CD4-positive, alpha-beta memory T cell (primary cell): ENCODE measurements at places on chromosomes 11 and 22. TPM values are rescaled to one million over a fixed set of nuclear protein-coding genes. Genes with fewer than 3 reads are reported as not detected.
A peak's percentile ranks its signal among the peaks of the same experiment; 100 is the strongest.

DNA sequence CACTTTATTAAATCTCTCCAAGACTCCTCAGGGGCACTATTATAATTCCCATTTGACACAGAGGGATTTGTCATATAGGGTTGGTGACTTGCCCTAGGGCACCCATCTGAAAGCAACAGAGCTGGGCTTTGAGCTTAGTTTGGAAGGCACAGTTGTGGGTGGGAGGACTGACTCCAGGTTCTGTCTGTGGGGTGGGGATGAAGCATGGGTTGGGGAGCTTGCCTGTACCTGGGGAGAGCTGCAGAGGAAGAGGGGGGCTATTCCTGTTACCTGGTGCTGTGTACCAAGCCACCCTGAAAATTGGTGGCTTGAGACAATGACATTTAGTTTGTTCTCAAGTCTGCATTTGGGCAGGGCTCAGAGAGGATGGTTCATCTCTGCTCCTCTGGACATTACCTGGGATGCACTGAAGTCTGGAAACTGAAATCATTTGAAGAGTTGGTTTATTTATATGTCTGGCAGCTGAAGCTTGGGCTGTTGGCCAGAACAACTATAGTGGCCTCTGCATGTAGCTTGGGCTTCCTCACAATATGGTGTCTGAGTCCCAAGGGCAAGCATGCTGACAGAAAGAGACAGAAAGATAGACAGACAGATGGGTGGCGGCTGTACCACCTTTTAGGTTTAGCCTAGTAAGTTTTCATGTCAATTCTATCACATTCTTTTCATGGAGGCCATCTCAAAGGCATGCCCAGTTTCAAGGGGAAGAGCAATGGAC lies 44.9 kb downstream of the LRRC32 start:
- H3K27me3 ChIP-seq: no peaks in the 10 kb centered on the region
- H3K27ac ChIP-seq: no peak overlapping the region
- DNase-seq: no peak
- no peaks in the 10 kb centered on the region for H3K36me3 ChIP-seq
- H3K4me1 ChIP-seq: peaks cover 8% of the 10 kb centered on the region
- no peak overlapping the region for H3K4me3 ChIP-seq

DNA sequence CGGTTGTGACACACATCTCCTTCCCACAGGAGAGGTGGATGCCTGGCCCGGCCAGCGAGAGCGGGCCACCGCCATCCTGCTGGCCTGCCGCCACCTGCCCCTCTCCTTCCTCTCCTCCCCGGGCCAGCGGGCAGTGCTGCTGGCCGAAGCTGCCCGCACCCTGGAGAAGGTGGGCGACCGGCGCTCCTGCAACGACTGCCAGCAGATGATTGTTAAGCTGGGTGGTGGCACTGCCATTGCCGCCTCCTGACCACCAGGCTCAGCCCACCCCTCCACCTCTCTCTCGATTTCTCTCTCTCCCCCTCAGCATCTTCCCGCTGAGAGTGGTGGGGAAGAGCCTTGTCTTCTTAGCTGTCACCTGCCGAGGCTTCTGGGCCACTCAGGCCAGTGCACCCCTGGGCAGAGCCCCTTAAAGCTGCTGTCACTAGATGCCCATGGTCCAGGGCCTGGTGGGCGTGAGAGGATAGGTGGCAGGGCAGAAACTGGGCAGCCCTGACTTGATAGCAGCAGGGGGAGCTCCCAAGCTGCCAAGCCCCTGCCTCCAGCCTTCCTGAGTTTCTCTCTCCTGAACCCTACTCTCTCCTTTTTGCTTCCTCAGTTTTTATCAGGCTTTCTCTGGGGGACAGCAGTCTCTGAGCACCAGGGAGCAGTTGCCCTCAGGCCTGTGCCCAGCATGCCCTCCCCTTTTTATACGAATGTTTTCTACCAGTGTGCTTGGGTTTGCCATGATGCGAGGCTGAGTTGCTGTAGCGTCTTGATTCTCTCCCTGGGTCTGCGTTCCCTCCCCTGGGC lies 9.3 kb downstream of the SHISA8 start:
- H3K27me3 ChIP-seq: no peaks in the 10 kb centered on the region
- H3K4me3 ChIP-seq: no peak overlapping the region
- H3K27ac ChIP-seq: no peak overlapping the region

DNA sequence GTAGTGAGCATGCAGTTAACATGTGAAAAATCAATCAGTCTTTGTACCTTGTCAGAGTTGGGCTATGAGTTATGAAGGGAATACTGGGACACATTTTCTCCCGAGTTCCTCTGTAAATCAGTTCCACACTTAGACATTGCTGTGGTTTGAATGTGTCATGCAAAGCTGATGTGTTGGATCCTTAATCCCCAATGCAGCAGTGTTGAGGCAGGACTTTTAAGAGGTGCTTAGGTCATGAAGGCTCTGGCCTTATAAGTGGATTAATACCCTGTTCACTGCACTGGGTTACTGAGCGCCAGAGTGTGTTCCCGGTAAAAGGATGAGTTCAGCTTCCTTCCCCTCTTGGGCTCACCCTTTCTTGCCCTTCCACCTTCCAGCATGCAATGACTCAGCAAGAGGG lies 742.1 kb upstream of the TENM4 start:
- H3K27ac ChIP-seq: no peak overlapping the region
- H3K4me3 ChIP-seq: no peak overlapping the region
- H3K27me3 ChIP-seq: no peaks in the 10 kb centered on the region
- DNase-seq: no peak
- H3K36me3 ChIP-seq: no peaks in the 10 kb centered on the region
- no peaks in the 10 kb centered on the region for H3K4me1 ChIP-seq

GRCh38 chr22:46660604-46661201 lies 40.5 kb downstream of the GRAMD4 start:
- H3K36me3 ChIP-seq: no peaks in the 10 kb centered on the region
- DNase-seq: peak; percentile 52
- no peaks in the 10 kb centered on the region for H3K27me3 ChIP-seq
- H3K4me3 ChIP-seq: peak overlapping the region; percentile 35

DNA sequence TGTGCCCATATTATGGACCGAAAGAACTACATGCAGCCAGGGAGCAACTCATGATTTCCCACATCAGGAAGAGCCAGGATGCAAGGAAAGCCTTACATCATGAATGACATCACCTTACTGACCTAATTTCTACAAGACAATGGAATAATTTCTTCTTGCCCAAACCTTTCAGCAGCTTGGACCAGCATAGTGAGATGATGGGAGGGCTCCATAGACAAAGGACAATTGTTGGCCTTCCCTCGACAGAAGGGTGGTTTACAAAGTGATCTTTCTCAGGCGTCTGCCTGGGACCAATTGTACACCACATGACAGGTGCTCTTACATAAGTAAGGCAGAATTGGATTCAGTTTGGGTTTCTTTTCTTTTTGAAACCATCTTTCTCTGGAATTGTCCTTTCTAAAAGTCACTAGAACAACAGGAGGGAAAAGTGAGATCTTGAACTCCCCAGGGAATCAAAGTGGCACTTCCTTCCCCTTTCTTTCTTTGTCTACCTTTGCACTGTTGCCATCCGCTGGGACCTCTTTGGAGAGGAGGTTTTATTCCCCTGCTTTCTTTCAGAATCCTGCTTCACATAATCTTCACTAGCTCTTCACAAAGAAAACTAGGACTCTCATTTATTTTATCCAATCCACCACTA lies 51.7 kb upstream of the PAK1 start:
- no peak for DNase-seq
- H3K27ac ChIP-seq: no peak overlapping the region
- H3K27me3 ChIP-seq: no peaks in the 10 kb centered on the region
- no peak overlapping the region for H3K4me3 ChIP-seq
- H3K4me1 ChIP-seq: no peaks in the 10 kb centered on the region

DNA sequence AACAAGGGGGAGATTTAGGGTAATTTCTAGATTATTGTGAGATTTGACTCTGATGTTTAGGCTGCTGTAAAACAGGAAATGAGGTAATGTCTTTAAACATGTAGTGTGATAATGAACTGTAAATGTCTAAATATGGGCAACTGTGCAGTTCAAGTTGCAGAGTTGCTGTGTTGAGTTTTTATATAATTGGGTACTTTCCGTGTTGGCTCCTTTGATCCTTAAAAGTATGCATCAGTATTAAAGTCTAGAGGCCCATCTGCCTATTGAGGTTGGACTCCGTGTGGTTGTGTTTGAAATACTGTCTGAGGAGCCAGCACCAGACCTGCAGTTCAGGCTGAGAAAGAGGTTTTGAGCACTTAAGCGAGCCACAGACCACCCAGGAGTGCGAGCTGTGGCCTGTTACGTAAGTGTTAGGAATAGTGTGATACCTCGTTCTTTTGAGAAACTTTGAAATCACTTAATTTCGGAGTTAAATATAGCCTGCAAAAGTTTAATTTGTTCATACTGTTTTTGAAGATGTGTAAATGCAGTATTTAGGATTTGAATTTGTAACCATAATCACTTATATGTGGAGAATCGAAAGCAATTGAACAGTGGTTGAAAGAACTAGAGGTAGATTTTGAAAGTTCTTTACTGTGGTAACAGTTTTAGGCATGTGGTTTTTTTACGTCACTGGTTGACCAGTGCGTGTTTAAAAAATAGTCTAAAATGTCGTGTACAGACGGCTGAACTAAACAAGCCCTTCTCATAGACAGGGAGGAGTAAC lies 9.0 kb downstream of the FAM118A start:
- H3K27me3 ChIP-seq: no peaks in the 10 kb centered on the region
- peak; percentile 75 for DNase-seq
- peak overlapping the region; percentile 94 for H3K27ac ChIP-seq
- H3K4me3 ChIP-seq: peak overlapping the region; percentile 26
- H3K36me3 ChIP-seq: peaks cover 19% of the 10 kb centered on the region

GRCh38 chr11:97229936-97230335 lies 840.1 kb downstream of the JRKL start:
- H3K4me1 ChIP-seq: no peaks in the 10 kb centered on the region
- H3K36me3 ChIP-seq: no peaks in the 10 kb centered on the region
- DNase-seq: no peak
- no peaks in the 10 kb centered on the region for H3K27me3 ChIP-seq
- no peak overlapping the region for H3K27ac ChIP-seq

DNA sequence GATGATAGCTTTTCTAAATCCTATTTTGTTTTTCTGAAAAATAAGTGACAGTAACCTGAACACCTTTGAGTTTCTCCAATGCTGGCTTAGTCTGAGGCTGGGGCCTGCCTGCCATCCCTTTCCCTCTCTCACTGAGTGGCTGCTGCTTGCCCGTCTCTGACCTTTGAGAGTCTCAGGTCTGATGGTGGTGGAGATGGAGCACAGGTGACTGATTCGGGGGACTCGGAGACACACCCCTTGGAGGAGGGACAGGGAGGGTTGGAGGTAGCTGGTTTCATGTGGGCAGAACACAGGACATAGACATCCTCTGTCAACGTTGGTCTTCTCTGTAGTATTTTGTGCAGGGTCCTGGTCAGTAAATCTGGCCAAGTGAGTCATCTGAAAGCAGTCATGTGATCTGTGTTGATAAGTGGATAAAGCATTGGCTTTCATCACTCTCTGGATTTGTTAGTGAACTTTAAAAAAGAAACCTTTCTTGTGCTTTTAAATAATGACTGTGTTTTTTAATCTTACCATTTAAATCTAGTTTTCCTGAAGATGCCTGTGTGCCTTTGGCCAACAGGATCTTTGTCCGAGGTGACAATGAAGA lies 47.1 kb upstream of the CLDN5 start:
- DNase-seq: no peak
- H3K27me3 ChIP-seq: no peaks in the 10 kb centered on the region
- H3K27ac ChIP-seq: no peak overlapping the region
- no peaks in the 10 kb centered on the region for H3K36me3 ChIP-seq

DNA sequence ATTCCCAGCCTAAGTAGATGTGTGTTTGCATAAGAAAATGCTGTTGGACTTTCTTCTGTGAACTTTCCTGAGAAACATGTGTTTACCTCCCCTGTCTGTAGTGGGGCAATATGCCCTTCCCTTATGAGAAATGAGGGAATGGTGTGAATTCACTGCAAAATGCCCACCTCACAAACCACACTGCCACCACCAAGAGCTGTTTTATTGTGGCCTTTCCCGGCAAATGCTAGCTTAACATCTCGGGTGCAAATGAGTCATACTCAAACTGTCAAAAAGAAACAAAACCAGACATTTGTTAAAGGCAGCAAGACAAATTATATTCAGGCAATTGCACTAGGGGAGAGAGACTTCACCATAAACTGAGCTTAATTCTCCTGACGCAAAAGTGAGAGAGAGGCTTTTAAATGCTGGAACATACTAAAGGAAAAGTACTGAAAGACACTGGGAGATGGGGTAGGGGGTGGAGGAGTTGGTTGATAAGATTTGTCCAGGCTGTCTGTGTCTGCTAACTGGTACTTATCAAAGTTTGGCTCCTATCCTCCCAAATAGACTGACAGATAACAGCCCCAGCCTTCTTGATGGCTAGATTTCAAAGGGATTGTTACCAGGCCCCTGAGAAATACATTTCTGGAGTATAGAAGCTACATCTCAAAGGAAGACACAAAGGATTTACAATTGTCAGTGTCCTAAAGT lies 70.9 kb upstream of the OR5AK2 start:
- H3K4me1 ChIP-seq: no peaks in the 10 kb centered on the region
- H3K27ac ChIP-seq: no peak overlapping the region
- no peaks in the 10 kb centered on the region for H3K27me3 ChIP-seq
- H3K4me3 ChIP-seq: no peak overlapping the region
- no peak for DNase-seq

GRCh38 chr11:18527512-18527911 lies 770 bp upstream of the TSG101 start:
- peak overlapping the region; percentile 72 for H3K4me3 ChIP-seq
- H3K4me1 ChIP-seq: peaks cover 35% of the 10 kb centered on the region
- H3K36me3 ChIP-seq: no peaks in the 10 kb centered on the region
- H3K27ac ChIP-seq: peak overlapping the region; percentile 99
- DNase-seq: peak; percentile 40

The OR4C11 gene
- polyA plus RNA-seq: not detected

The C22orf39 gene
- 58.3 TPM for polyA plus RNA-seq

The UCP2 gene
- 1,459 TPM for polyA plus RNA-seq

The EI24 gene
- polyA plus RNA-seq: 61.2 TPM

The SNX19 gene
- 21.4 TPM for polyA plus RNA-seq

The SOX6 gene
- polyA plus RNA-seq: not detected
